Naive thymus-derived CD4-positive, alpha-beta T cell (primary cell): ENCODE measurements at places on chromosomes 1 and 21.

DNA sequence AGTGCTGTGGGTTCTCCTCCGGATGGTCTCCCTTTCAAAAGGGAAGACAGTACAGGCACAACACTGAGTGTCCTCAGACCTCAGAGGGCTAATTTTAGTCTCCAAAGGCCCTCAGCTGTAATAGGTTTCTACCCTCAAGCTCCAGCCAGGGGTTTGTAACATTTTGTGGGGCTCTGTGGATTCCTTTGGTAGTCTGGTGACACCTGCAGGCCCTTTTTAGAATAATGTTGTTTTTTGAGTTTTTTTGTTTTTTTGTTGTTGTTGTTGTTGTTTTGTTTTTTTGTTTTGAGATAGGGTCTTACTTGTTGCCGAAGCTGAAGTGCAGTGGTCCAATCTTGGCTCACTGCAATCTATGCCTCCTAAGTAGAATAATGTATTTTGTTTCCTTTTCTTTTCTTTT is 15.0 kb upstream of the TMEM201 start:
- DNase-seq = peak; percentile 33

- DNase-seq = no peak
Measured at GRCh38 chr1:200473698-200474371, 64.0 kb upstream of the ZNF281 start.

DNA sequence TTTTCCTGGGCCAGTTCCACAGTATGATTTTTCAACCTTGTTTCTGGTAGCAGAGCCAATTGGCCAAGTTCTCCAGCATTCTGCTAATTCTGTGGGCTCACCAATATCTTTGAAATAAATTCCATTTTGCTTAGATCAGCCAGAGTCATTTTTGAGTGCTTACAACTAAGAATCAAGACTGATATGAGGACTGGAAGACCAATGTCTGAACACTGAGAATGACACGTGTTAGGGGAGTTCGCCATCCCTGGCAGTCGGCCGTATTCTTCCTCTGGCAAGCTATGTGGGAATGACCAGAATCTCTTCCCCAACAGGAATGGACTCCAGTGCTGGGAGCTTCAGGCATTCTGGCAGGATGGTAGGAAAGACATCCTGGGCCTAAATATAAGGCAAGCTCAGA is 4.9 kb upstream of the TENT5C start:
- no peak for DNase-seq

- no peak for DNase-seq
Measured at GRCh38 chr1:7582460-7582972, 188.6 kb upstream of the VAMP3 start.

GRCh38 chr1:37294529-37294928 is 179.9 kb upstream of the ZC3H12A start:
- DNase-seq = no peak

- DNase-seq = no peak
Measured at GRCh38 chr1:207579436-207579799, 65.5 kb upstream of the CR1L start.

DNA sequence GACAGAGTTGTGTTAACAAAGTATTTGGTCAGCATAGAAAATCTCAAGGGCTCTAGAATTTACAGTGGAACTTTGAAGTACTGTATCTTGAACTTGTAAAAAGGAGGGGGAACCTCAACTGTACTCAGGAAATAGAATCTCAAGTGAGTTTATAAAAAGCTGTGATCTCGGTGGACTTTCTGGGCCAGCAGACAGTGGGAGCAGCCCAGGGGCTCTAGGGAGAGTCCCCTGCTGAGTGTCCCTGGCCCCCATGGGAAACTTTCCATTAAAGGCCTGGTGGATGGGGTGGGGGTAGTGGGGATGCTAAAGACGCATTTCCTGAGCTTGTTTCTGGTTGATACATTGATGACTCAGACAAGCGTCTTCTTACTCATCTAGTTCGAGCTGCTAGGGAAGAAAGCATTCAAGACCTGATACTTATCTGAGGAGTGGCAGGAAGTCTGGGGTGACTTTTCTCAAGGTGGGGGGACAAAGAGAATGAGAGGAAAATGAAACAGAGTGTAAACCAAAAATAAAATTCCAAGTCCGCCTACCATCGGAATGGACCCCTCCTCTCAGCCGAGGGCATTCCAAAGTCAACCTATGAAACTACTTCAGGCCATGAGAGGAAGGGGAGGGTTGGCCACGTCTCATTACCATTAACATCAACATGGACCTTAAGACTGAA is 65.5 kb downstream of the NID1 start:
- peak; percentile 48 for DNase-seq

DNA sequence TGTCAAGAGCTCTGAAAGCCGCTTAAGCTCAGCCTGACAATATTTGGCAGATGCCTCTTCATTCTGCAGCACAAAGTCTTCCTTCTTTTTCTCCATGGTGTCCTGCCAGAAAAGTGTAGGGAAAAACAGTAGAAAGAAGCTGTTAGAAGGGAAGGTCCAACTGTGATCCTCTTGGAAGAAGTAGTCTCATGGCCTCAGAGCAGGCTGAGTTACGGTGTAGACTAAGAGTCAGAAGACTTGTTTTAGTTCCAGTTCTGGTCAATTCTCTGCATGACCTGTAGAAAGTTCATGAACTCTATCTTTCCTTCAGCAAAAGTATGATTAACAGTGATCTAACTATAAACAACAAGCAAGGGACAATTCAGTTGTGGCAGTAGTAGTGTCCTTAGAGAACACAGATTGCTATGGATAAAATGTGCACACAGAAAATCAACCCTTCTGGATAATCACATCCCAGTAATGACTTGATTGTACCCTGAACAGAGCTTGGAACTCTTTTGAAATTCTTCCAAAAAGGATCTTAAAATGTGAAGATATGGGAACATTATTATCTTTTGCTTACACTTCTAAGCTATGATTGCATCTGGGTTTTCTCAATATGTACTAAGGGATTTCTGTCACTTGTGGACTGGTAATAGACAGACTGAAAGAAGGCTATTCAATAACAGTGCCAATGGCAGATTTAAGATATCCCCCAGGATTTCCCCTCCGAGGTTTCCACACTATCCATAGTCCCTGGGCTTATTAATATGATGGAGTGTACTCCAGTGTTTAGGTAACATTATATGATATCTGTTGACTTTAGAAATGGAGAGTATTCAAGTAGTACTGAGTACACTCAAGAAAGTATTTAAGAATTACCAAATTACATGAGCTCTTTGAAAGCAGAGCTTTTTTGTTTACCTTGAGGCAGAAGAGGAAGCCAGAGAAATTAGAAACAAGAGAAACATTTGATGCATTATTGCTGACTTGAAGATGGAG is 22.1 kb upstream of the GBP2 start:
- no peak for DNase-seq

- no peak for DNase-seq
Measured at GRCh38 chr1:115809847-115810246, 31.1 kb downstream of the NHLH2 start.

- no peak for DNase-seq
Measured at GRCh38 chr1:156081180-156081916, 917 bp downstream of the MEX3A start.

GRCh38 chr1:72846476-72847278 is 564.3 kb upstream of the NEGR1 start:
- no peak for DNase-seq

GRCh38 chr1:58621391-58621790 is 44.3 kb upstream of the TACSTD2 start:
- DNase-seq = no peak

- DNase-seq = no peak
Measured at GRCh38 chr1:80893115-80893514, 907.6 kb upstream of the ADGRL2 start.

DNA sequence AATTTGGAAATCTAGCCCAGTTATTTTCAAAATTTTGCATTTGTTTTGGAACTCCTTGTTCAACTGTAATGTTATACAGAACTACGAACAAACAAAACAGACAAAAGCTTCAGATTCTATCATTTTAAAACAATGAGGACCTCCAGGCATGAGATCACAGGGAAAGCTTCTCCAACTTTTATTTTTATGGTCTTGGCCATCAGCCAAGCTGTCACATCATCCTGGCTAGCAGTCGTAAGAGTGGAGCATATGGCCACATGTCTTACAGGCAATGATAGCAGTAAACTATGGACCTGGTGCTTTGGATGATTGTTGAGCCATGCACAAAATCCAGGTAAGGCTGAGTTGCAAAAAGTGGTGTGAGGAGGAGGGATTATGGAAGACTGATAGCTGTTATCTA is 299.6 kb downstream of the LMX1A start:
- DNase-seq = no peak

GRCh38 chr1:93036672-93037071 is 42.4 kb upstream of the MTF2 start:
- DNase-seq = no peak

DNA sequence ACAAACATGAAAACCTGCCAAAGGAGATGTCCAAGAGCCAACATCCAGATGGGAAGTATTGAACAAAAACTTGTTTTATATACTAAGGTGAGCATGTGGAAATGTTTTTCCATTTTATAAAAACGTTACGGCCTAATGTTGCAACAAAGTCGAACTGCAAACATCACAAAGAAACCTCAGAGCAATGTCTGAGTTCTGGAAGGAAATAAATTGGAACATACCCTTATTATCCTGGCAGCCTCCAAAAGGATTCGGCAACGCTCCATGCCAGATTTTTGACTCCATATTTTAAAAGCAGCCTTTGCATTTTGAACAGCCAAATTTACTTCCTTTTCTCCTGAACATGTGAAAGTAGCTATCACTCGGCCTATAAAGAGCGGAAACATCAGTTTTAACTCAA is 3.3 kb downstream of the ALDH9A1 start:
- DNase-seq = no peak

DNA sequence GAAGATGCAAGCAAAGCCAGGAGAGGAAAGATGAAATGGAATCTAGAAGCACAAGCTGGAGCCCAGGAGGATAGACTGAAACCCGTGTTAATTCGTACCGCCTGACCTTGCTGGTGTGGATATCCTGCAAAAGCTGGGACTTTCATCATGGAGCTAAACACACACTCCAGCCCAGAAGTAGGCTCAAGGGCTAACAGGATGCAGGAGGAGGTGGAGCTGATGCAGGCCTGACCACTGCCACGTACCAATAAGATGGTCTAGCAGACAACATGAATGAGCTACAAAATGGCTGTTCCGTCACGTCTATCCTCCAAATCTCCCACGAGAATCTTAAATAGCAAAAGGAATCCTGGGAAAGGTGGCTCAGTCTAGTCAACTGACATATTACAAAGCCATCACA is 270.3 kb downstream of the SDCCAG8 start:
- DNase-seq = no peak

- DNase-seq = no peak
Measured at GRCh38 chr1:66489151-66489550, 44.8 kb upstream of the SGIP1 start.
